ENCODE measurements at places on chromosomes 3 and 15.

DNA sequence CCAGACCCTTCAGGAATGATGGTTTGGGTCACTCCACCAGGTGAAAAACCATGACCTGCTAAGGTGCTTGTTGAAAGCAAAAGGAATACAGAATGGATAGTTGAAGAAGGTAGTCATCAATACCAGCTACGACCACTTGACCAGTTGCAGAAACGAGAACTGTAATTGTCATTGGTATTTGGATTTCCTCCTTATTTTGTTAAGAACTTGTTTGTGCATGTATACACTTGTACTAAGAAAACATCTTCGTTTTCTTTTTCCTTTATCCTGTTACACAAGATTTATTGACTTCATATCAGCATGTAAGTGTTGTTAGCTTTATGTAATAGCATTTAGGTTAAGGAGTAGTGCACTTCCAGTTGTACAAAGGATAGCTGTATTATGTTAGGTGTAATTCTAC, 261.8 kb downstream of the MCTP2 start:
- no peak for DNase-seq

DNA sequence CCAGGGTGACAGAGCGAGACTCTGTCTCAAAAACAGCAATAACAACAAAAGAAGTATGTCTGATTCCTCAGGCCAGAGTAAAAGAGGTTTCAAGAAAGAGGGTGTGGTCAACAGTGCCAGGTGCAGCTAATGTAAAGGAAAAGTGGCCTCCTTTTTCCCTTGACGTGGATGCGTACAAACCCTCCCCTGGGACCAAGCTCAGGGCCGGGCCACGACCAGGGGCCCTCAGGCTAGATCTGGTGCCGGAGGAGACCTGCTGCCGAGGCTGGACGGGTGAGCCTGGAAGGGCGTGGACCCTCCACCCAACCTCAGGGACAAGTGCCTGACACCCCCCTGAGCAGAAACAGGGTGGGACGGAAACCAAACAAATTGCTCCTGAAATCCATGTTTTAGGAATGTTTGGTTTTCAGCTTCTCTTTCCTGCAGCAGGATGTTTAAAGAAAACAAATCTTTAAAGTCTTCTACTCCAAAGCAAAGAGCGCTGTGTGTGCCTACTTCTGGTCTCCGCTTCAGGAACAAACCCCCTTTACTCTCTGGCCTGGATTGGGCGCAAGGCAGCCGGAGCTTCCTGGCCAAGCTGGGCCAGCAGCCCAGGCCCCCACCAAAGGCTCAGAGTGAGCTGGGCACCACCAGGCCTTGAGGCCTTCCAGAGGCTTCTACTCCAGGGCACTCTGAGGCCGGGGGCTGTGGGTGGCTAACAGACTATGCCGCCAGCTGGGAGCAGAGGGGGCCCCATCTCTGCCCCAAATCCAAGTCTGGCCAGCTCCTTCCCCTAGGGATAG, 21.4 kb downstream of the ZDHHC19 start:
- no peak for DNase-seq

DNA sequence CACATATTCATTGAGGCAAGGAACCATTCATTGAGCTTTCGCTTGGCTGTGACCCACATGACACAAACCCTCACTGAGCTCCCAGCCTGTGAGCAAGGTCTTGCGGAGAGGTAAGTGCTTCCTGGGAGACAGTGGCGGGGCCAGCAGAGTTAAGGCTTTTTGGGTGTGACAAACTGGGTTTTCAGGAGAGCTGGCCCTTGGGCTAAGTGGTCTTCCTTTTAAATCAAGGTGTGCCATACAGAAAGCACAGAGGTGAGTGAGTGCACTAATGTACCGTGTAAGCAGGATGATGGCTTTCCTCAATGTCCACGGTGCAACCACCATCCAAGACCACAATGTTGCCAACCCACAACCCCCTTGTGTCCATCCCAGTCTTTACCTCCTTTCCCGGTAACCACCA, 28.6 kb downstream of the POMGNT2 start:
- no peak for DNase-seq

DNA sequence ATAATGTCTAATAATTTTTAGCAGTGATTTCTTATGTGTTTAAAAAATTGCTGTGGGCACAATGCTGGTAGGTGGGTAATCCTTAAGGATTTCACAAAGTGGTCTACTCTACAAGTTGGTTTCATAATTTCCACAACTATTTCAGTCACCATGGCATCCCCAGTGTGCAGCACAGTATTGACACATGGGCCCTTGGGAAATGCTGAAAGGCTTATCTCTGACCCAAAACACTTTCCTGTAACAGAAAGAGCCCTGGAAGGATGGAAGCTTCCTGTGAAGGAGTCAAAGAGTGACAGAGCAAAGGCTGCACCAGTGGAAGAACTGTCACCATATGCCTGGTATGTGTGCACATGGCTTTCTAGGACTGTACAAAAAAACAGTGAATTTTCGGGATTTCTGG, 153.7 kb downstream of the ANO10 start:
- DNase-seq, result peak; percentile 28

- peak; percentile 53 for DNase-seq
These were observed 16.1 kb upstream of the TM4SF1 start for GRCh38 chr3:149393345-149394160.

DNA sequence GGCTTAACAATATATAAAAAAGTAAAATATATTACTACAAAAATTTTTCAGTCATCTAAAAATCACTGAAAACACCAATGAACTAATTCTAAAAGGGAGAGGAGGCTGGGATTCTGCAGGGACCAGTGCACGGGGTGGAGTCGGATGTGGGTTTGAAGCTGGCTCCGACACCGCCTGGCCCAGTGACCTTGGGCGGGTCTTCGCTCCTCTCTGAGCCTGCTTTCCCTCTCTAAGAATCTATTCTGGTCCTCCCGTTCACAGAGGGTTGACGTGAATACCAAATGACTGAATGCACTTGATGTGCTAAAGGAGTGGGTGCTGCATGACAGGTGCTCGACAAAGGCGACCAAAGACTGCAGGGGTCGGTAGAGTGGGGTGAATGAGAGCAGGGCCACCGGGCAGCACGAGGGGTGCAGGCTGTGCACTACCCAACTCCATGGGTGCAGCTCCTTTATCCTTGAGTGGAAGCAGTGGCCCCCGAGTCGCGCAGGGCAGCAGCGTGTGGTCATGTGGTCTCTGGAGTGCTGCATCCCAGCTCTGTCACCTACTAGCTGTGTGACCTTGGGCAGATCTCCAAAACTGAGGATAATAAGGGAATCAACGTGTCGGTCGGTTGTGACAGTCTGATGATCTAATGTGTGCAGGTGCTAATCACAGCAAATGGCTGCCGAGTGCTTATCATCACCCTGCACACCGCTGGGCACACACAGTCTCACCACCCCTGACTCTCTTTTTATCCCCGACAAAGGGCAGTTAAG, 8.6 kb upstream of the IQSEC1 start:
- DNase-seq, result no peak

DNA sequence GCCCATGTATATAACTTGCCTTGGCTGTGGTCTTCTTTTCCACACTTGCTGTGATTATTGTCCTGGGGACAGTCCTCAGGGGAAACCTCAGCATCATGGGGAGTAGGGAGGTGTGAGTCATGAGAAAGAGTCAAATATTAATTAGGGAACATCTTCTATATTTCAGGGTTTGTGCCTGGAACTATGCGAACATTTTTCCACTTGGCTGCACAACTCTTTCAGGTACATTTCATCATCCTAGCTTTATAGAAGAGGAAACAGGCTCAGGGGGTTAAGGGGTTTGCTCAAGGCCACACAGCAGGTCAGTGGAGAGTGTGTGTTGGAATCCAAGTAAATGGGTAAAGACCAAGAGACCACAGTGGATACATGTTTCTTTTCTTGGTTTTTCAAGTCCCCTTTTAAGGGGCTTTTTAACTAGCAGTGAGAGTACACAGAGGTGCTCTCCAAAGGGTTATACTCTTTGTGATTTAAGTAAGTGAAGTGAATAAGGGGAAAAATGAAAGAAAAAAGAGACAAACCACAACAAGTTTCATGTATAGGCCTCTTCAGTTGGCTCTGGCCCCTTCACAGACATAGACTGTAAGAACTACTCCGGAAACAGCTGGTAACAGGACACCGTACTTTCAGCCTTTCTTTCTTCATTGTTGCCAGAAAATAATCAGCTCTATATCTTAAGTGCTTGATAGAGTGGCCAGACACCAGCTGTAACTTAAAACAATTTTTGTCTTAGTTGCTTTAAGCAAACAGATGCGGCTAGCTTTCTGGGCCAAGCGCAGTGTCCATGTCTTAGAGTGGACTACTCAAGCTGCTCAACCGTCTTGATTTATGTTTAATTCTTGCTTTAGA, 64.6 kb downstream of the EEFSEC start:
- peak; percentile 98 for DNase-seq

DNA sequence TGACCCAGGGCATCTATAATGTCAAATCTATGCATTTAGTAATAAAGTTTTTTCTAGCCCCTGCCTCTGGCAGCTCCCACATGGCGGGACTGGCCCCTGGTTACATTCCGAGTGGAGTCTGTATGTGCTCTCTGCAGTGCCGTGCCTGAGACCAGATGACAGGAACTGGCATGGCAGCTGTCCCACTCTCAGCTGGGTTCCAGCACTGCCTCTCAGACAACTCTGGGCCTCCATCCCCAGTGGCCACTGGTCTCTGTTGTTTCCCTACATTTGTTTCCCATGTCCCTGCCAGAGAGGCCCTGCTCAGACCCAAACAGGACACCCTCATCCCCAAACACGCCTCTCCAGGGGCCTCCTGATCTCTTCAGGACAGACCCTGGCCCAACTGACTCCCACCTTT, 109.3 kb downstream of the OCA2 start:
- no peak for DNase-seq

DNA sequence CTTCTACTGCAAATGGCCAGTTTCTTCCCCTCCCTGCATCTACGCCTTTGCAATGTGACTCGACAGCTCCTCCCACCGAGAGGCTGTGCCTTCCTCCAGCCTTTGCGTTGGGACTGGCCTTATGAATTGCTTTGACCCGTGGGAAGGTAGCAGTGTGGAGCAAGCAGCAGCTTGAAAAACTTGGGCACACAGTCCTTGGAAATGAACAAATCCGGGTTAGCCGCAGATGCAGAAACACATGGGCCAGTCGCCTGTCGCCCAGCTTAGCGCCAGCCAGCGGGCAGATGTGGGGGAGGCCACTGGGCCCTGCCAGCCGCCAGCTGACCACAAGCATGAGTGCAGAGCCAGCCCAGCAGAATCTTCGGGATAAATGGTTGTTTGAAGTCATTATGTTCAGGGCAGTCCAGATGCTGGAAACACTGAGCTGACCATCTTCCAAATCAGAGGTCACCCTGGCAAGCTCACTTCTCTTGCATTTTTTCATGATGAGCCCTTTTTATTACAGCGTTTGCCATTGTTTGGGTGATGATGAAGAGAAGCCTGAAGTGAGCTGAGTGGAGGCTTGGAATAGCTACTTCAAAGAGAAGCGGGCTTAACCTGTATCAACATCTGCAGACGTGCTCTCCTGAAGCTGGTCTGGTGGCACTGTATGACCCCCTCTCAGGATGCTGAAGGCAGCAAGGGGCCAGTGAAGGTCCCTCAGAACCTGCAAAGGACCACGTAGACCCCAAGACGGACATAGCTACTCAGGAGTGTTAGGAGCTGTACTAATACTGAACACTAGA, 9.8 kb downstream of the SELENOS start:
- no peak for DNase-seq

DNA sequence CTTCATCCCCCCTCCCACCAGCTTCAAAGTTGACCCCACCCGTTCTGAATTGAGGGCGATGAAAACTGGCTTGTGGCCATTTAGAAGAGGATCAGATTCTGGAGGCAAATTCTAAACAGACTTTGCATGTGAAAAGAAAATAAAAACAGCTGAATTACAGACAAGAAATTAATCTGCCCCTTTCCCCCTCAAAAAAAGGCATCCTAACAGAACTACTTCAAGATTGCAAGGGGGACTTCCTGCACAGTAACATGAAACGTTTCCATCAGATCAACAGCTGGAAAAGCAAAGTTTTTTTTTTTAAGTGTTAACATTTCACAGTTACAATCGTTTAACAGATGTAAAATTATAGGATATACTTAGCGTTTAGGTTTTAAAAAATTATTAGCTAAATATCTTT, 229.3 kb downstream of the RORA start:
- peak; percentile 39 for DNase-seq

- DNase-seq, result no peak
These were observed 35.7 kb upstream of the PHLDB2 start for GRCh38 chr3:111823341-111823855.

- DNase-seq, result no peak
These were observed 66.5 kb upstream of the BCL6 start for GRCh38 chr3:187811585-187812250.

DNA sequence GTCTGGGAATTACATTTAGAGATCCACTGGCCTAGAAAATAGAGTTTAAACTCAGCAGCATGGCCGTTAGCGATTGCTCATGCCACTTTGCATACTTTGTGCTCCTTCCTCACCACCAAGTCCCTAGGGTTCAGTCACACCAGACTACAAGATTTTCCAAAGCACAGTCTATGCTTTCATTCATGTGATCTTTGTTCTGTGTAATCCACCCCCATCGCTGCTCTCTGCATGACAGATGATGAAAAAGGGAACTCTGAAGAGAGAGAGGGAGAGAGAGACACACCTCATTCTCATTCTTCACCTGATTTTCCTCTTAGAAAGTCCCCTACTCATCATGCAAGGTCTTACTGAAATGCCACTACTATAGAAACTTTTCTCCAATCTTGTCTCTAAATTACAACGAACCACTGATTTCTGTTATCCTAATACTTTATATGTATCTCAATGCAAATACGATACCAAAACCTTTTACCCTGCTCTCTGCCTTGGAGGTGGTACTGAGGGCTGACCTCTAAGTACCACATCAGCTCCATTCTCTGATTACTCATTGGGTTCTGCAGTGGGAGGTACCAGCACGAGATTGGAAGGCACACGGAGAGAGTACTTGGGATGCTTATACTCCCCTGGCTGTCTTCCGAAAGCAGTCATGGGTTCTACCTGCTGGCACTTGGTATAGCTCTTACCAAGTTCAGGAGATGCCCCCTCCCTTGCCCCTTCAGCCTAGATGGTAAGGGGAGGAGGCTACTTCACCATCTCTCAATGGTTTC, 1.1 kb upstream of the PARP15 start:
- DNase-seq, result no peak

- DNase-seq, result no peak
These were observed 113.3 kb downstream of the ANP32A start for GRCh38 chr15:68707386-68707785.

DNA sequence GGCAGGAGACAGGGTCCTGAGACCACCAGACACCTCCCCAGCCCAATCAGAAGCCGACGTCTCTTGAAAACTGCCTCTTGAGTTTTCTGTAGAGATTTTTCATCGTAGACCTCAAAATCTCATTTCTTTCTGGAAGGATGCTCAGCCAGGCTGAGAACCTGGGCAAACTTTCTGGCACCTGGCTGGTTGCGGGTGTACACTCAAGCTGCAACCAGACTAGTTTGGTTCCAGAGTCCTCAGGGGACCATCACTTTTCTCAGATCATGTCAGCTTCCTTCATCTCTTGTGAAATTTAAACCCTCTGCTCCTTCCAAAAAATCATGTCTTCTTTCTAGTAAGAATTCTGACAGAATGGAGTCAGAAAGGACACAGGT, 45.1 kb downstream of the CMTM7 start:
- no peak for DNase-seq
